ENCODE measurements at places on chromosomes 16 and 17.

- DNase-seq, result peak; percentile 55
These were observed 27.6 kb downstream of the STAT5B start for GRCh38 chr17:42248351-42249179.

GRCh38 chr16:89828870-89829629 lies 775 bp downstream of the SPIRE2 start:
- no peak for DNase-seq

GRCh38 chr17:36089888-36090836 lies at the start of gene CCL3:
Gene CCL3, minus strand, starts transcription at chr17:36090143. Its CDS starts 85 bp downstream, at chr17:36090058.
- no peak for DNase-seq

DNA sequence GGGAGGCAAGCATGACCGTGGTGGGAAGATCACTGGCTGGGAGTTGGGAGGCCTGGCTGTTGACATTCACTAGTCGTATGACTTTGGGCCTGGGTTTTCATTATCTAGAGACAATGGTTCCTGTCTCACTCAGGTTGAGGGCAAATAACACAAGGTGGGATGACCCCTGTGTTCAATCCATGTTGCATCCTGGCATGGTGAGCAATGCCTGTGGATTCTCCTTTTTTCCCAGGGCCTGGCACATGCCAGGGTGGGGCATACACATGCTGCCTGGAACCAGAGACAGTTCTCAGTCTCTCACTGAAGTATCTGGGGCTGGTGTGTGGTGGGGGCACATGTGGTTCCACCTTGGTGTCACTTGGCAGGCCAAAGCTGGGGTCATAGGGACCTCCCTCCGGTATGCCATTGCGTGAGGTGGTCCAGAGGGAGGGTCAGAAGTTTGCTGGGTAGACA lies 5.4 kb downstream of the THRA start:
- no peak for DNase-seq

DNA sequence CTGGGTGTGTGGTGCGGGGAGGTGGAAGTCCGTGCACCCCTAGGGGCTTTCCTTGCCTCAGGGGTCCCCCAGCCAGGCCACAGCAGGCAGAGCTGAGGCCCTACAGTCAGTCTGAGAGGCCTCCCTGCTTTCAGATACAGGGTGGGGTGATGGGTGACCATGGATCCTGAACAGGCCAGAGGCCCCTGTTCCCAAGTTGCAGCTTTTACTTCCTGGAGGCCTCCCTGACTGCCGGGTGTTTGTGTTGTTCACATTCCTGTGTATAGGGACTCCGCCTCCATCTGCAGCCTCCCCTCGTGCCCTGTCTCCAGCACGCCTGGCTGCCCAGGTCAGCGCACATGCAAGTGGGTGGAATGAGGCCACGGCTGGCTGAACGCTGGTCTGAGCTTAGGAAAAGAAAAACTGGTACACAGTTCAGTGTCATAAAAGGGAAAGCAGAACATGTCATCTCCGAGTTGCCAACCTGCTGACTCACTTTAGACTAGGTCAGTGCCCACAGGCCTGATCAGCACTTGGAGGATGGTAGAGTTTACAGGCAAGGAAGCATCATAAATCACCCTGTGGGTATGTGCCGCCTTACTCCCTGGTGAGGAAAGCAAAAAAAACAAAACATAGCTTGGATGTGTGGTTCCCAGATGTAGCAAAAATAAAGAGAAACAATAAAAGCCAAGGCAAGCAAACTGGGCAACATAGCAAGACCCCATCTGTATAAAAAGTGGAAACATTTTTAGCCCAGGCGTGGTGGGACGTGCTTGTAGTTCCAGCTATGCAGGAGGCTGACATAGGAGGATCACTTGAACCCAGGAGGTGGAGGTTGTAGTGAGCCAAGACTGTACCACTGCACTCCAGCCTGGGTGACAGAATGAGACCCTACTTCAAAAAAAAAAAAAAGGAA lies 6.2 kb upstream of the SLC7A6 start:
- no peak for DNase-seq

DNA sequence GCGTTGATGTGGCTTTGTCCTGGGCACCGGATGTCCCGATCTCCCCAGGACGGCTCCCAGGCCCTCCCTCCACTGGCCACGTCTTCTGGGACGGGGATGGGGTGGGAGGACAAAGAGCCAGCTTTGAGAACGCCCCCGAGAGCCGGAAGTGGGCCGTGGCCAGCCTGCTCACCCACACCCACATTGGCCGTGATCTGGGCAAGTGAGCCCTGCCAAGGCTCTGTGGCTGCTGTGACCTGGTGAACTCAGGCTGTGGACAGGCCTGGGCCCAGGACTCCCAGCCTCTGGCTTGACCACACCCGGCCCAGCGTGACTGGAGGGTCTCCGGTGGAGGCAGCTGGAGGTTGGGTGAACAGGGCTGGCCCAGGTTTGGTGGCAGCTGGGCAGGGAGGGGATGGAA lies 3.3 kb downstream of the CDH15 start:
- no peak for DNase-seq

DNA sequence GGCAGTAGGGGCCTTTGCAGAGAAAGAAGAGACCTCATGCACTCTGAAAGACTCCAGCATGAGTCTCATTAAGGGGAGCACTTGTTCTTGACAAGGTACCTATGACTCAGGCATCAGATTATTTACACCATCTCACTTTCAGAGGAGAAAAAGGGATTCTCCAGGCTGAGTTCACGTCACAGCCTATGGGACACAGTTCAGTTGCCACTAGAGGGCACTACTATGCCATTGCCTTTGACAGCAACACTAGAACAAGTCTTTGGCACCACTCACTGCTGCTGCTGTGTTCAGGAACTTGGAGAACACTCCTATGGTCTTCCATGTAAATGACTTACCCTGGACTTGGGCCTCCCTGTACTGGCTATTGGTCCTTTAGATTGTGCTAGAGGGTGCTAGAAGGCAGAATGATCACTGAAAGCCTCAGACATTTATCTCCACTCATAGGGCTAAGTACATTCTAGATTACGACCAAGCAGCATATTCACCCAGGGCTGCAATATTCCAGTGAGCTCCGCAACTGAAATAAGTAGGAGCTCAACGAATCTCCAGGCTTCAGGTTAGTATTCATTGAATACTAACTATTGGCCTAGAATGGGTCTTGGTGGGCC lies 225.1 kb upstream of the CA10 start:
- DNase-seq, result peak; percentile 4

GRCh38 chr17:1755252-1755826 lies 6.5 kb upstream of the SERPINF1 start:
- no peak for DNase-seq

- no peak for DNase-seq
These were observed 4.2 kb downstream of the SLX4 start for GRCh38 chr16:3607161-3607560.

All from fibroblast of skin of left quadriceps (primary cell).